RPMI7951 (cell line): ENCODE measurements at places on chromosomes 2 and 18. TPM values are rescaled to one million over a fixed set of nuclear protein-coding genes. Genes with fewer than 3 reads are reported as not detected.

RBM44 gene
- 0.88 and 1.7 TPM in 2 replicates for total RNA-seq

KLHL29 gene
- 0.78 and 0.84 TPM in 2 replicates for total RNA-seq

DYSF gene
- 1.2 and 2.3 TPM in 2 replicates for total RNA-seq

DNA sequence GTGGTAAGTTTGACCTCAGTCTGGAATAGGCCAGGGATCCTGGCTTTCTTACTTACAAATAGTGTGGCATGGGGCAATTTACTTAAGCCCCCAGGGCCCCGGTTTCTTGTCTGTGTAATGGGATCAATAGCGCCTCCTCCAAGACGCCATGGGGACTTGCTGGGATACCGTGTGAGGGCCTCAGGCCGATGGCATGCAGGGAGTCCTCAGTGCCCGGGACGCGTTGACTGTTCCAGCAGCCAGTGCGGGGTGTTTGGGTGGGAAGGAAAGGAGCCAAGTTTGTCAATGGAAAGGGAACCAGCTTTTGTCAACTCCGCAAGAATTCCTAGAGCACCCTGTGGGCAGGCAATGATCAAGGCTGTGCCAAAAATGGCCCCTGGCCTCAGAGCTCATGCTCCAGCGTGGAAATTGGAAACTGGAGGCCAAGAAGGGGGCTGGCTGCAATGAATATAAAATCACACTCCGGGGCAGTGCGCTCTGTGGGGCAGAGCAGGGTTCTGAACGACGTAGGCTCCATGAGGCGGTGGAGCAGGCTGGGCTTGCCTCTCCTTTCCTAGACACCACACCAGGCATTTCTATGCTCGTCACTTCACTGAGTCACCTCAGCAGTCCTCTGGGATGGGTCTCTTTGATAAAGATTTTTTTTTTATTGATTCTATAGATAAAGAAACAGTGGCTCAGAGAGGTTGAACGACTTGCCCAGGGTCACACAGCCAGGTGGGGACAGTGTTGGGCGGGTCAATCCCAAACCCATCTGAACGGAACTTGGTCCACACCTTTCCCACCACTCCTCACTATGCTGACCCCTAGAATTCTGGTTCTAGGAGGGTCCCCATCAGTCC is 56.7 kb upstream of the ASAP2 start:
- DNase-seq = no peak

DNA sequence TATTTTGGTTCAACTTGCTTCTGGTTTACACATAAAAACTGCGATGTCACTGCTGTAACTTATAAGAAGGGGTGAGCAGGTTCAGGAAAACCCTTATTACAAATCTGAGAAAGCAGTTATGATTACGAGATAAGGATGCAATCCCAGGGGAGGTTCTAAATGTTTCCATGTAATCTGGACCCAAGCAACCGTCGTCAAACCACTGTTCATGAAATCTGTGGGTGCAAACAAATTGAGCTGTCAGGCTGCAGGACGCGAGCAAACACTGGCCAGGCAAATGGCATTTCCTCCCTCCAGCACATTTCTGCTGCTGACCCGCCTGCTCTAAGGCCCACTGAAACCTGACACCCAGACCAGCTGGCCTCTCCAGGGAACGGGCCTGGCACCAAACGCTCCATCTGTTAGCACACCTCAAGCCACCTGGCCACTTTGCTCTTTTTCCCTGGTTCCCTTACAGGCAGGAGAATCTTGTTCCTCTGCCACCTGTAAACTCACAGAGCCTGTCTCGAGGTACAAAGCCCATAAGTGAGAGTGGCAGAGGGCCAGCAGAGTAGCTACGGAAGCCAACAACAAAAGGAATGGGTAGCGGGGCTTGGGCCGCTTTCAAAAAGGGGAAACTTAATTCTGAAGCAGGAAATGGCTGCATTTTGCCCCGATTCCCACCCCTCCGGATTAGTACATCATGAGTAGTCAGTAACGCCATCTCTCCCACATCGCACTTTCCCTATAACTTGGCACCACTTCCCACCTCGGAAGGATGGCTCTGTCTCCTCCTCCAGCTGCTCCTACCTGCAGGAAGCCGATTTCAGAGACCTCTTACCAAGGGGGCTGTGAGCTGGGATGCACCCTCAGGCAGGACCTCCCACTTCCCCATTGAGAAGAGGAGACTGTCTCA is 26.5 kb downstream of the CRACDL start:
- peak; percentile 77 for DNase-seq

DNA sequence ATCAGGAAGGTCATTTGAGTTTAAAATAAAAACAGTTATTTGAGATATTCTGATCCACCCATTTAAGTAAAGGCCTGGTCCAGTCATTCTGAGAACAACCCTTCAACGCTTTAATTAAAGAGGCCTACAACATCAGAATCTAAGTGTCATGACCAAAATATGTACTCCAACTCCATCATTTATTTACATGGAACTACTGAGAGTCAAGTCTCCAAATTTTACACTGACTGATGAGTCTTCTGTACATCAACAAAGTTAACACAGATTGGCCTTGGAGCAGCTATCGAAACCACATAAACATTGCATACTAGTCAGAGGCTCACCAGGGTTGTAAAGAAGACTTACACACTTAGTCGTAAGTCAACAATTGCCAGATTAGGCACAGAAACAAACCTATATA is 37.1 kb downstream of the PIEZO2 start:
- no peak for DNase-seq
